Stimulated activated CD8-positive, alpha-beta memory T cell treated with anti-CD3 and anti-CD28 coated beads, Interleukin-15, amount 100 ng/mL, for 1 hour (primary cell): ENCODE measurements at places on chromosomes 11 and 22.

DNA sequence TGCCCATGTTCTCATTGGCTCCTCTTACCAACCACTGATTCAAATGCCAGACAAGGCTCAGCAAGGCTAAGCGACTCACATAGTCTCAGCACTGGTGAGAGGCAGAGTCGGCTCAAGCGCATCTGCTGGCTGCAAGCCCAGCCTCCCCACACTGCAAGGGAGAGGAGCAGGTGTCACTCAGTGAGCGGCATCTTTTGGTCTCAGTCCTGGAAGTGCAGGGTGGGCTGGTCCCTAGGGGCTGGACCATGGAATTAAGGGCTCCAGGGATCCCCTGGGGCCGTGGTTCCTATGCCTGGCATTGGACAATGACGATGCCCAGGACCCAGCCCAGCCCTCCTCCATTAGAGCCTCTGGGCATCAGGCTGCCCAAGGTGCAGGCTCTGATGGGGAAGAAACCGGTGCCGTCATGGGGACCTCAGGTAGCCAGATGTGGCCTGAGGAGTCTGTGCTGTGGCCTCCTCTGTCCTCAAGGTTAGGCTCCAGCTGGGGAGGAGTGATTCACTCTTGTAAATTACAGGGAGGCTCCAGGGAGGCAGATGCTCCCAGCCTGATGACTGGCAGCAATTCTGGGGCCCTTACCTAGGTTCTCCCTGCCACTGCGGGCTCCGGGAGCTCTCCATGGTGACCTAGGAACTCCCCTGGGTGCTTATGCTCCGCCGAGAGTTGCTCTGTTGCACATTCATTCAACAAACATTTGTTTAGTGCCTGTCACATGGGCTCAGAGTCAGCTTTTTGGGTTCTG is 28.0 kb downstream of the FADS2 start:
- no peak for DNase-seq

- no peak for DNase-seq
Observed at GRCh38 chr11:106493751-106494150, 416.3 kb downstream of the AASDHPPT start.

- no peak for DNase-seq
Observed at GRCh38 chr11:84468235-84468634, 1158.9 kb downstream of the DLG2 start.

DNA sequence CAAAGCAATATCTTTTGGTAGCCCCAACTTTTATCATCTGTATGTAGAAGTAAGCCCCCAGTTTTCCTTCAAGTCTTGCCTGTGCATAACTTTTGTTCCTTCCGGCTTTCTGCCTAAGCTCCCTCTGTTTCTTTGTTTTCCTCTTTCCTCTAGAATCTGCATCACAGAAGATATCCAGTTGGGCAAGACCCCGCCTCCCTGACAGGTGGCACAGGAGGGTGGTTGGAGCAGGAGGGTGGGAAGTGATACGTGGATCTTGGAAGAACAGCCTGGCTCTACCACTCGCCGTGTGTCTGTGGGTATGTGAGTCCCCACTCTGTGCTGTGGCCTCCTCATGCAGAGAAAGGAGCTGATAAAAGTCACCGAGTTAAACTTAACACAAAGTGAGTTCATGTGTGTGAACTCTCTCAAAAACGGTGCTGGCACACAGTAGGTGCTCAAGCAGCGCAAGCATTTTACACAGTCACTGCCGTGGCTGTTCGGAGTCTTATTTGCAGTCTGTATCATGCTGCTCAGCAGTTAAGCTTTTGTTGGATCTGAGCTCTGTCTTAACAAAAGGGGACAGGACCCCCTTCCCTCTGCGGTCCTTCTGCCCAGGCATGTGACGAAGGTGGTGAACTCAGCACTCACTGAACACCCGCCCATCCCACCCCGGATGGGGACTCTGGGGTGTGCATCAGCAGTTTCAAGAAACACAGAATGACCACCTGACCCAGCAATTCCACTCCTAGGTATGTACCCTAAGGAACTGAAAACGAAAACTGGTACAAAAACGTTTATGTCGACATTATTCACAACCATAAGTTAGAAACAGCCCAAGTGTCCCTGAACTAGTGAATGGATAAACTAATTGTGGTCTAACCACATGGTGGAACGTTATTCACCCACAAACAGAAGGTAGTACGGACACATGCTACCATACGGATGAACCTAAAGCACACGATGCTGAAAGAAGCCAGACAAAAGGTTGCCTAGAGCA is 249.1 kb downstream of the CTTN start:
- DNase-seq, result no peak

GRCh38 chr11:82308979-82309378 is 424.7 kb downstream of the FAM181B start:
- no peak for DNase-seq

DNA sequence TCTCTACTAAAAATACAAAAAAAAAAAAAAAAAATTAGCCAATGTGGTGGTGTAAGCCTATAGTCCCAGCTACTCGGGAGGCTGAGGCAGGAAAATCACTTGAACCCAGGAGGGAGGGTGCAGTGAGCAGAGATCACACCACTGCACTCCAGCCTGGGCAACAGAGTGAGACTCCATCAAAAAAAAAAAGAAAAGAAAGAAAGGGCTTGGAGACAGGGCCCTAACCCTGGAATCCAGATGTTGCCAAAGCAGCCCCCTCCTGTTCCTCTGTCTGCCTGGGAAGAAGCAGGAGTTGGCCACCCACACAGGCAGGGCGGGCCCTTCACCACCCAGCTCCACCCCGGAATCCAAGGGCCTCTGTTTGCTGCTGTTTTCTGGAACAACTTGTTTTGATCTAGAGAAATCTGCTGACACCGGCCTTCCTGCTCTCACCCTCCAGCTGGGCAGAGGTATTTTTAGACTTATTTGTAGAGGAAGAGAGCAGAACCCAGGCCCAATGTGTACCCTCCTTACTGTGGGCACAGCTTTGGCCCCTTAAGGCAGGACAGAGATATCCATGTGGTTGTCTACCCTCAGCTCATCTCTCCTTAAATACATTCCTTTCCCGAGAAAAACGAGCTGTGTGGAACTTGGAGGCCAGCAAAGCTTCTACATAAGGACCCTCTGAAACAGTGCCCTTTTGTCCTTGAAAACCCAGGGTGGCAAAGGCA is 2.7 kb upstream of the NEAT1 start:
- no peak for DNase-seq

- DNase-seq, result no peak
Observed at GRCh38 chr11:45995342-45995734, 72.9 kb downstream of the LARGE2 start.

GRCh38 chr22:36377022-36377631 is 10.6 kb downstream of the MYH9 start:
- no peak for DNase-seq

DNA sequence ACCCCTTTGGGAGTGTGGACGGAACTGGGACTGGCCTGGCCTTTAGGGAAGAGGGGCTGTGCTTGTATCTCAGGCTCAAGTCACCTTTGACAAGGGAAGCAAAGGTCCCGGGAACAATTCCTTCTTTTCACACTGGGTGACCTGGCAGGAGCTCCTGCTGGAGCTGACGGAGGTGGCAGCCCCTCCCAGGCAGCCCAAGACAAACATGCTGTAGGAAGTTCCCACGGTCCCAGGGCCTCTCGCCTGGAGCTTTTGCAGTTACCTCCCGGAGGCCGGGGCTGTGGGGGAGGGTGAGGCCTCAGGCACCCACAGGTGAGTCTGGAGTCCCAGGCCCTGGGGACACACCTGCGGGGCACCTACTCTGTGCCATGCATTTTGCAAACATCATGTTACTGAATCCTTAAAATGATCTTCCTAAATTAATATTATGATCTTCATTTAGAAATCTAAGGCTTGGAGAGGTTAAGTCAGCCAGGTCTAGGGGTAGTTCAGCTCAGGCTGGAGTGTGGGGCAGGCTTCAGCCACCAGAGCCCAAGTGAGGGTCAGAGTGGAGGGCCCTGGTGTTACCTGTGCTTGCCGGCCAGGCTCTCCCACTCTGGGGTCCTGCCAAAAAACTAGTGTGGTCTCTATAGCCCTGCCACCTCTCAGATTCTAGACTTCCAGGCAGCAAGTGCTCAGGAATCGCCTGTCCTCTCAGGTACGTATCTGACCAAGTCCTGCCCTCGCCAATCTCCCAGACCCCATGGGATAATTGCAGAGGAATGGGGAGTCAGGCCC is 15.7 kb upstream of the MYEOV start:
- no peak for DNase-seq

DNA sequence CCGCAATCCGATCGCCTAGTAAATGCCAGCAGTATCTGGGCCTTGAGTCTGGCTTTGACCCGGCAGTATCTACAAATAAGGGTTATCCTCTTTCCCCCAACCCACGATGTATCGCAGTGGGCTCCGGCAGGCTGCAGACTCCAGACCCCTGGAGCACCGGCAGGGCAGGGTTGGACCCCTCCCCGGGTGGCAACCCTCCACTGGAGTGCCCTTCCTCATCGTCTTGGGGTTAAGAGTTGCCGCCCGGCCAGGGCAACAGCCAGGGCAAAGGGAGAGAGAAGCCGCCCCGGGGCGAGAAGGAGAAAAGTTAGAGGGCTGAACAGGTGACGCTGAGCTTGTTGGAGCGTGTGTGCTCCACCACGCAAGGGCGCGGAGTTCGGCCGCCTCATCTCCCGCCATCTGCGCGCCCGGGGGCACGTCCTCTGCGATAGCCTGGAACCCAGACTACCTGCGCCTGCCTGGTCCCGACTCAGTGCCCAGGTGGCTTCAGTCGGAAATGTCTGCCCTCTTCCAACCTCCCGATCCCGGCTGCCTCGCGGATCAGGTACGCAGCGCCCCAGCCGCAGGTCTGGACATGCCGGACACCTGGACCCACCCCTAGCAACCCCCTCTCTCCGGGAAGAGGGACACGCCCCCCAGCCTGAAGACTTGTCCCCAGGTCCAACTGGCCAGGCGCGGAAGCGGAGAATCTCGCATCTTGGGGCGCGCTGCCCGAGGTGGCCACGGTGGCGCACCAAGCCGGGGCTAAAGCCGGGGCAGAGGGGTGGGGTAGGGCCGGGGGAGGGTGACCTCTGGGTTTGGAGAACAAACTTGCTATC is 1.2 kb downstream of the DSCAML1 start:
- no peak for DNase-seq

GRCh38 chr11:15874704-15875103 is 481.6 kb downstream of the SOX6 start:
- no peak for DNase-seq

DNA sequence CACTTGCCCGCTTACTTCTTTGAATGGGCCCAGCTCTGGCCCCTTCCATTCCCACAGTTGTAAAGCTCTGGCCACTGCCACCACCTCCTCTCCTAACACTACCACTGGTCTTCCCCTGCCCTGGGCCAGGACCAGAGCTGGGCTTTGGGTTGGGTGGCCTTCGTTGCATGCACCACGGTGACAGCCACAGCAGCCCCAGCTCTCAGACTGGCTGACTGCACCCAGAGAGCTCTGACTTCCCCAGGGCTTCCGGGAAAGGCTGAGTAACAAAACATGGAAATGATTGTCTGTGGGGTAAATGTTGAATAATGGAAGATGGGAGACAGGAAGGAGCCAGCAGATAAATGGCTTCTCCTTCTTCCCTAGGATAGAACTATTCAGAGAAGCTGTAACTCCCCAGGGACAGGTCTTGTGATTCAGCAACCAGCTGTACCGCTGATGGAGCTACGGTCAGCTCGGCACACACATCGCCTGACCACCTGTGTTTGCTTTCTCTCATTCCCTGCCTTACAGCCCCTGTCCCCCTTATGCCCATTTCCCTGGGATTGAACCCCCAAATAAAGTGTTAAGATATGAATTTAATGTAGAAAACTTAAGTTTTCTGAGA is 27.6 kb downstream of the SCN4B start:
- no peak for DNase-seq

- DNase-seq, result no peak
Observed at GRCh38 chr11:87251560-87251959, 213.8 kb downstream of the TMEM135 start.

DNA sequence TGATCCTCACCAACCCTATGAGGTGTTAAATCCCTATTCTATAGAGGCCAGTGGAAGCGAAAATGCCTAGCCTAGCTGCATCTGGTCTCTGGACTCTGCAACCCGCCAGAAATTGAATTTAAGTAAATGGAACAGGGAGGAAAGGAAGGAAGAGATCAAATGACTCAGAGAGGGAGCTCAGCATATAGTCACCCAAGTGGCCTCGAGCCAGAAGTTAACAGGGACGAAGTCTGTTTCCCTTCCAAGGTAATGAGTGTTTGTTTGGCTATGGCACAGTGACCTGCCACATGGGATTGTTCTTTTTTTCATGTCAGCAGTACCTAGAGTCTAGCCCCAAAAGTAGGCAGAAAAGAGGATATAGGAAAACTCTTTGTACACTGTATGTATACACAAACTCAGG is 66.3 kb downstream of the PAK1 start:
- DNase-seq, result no peak

GRCh38 chr11:47724041-47724729 is 9.0 kb upstream of the AGBL2 start:
- DNase-seq, result no peak

DNA sequence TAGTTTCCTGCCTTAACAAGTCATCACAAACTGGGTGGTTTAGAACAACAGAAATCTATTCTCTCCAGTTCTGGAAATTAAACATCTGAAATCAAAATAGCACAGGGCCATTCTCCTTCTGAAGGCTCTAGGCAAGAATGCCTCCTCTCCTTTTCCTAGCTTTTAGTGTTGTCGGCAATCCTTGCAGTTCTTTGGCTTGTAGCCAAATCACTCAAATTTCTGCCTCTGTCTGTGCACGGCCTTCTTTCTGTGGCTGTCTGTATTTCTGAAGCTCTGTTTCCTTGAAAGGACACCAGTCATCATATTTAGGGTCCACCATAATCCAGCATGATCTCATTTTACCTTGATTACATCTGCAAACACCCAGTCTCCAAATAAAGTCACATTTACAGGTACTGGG is 795.5 kb downstream of the METTL15 start:
- no peak for DNase-seq

DNA sequence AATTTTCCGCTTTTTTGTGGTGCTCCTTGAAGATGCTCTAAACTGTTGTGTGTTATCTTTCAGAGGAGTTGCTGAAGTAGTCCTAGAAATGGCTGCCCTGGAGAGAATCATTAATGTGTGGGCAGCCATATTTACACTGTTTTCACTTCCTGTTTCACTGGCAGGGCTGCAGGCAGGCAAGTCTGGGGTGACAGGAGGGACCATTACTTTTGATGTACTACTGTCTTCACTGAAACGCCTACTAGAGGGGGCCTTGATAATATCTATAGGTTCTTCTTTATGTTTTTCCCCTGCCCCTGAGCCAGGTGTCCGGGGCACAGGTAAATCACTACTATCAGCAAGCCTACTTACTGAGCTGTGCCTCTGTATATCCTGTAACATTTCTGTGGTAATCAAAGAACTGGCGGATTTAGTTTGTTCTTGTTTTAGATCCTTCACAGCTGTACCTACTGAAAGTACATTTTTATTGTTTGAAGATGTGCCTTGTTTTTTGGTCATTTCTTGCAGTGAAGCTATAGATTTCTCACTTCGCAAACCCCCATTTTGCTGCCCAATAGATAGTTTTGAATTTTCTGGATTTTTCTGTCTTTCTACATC is 39.7 kb downstream of the ACAT1 start:
- DNase-seq, result no peak

GRCh38 chr11:46588131-46588530 is 5.7 kb downstream of the AMBRA1 start:
- no peak for DNase-seq
